ENCODE measurements at places on chromosomes 7 and 10.
A peak's percentile ranks its signal among the peaks of the same experiment; 100 is the strongest.

DNA sequence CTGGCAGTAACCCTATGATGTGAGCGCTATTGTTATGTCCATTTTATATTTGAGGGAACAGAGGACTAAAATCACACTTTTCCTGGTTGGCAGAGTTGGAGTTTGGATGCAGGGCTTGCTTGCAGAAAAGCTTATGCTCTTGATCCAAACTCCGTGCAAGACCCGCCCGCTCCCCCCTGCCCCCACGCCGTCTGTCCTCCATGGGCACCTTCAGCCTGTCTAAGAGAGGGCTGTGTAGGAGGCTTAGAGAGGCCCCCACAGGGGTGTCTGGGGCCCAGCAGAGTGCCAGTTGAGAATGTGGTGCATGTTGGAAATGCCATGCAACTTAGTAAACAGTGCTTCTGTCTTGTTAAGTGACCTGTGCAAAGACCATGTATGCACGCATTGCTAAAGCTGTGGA lies 170.5 kb upstream of the NPY start:
- DNase-seq = no peak

DNA sequence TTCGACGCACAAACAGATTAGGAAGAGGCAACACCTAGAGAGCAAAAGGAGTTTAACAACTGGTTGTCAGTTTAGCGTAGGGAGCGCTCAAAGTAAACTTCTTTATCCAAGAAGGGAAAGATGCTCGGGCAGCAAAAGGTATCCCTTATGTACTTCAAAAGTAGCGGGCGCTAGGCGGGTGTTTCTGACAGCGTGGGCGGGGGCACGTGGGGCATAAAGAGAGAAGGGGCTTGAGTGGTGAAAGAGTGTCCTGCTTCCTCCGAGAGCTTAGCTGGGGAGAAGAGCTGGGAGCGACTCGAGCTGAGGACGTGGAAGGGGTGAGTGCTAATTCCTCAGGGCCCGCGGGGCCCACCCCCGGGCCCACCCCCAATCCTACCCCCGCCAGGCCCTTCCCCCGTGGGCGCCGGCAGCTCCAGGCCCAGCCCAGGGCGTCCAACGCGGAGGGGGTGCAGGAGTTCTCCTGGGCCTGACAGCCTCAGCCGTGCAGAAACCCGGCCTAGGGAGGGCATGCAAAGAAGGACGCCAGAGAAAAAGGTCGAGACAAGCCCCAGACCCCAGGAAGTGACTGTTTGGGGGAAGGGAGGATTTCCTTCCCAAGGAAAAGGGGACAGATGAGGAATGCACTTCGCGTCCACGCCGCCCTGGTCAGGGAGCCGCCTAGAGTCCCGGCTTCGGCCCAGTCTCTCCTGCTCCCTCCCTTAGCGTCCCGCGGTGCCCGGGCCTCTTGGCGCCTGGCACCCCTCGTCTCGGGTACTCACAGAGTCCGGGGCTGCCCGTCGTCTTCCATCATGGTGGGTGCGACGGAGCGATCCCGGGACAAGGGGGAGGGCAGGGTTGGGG lies 868 bp downstream of the TIAL1 start:
- DNase-seq = peak; percentile 70

DNA sequence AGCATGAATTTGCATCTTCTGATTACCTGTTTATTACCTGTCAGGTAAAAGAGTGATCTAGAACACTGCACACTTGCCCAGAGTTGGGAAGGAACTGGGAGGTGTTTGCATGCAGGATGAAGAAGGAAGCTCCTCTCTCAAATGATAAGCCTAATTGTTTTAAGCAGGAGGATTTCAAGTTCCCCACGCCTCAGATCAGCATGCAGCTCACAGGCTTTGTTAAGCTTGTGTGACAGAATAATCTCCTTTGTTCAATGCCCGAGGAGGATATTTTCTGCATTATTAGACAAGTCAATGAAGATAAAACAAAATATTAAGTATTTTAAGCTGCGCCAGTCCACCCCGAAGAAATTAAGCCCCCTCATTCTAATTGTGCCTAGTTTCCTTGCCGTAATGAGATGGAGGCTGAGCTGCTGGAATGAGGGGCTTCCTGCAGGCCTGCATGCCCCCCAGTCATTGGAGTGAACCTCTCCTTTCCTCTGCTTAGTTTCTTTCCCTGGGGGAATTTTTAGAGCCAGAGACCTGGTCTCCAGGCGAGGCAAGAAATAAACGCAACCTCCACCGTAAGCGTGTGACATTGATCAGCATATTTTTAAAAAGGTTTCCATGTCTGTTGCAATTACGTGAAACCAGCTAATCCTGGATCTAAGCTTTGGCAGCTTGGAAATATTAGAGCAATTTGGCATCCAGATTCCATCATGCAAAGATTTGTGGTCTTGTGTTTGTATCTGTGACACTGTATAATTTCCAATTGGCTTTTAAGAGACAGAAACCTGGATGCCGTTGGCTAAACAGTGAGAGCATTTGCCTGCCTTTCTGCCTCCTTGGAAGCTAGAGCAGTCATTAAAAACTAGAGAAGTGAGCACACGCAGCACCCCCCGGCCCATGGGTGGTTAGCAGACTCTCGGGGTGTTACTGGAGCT lies 376.0 kb downstream of the GALNT17 start:
- DNase-seq = no peak

- DNase-seq = no peak
Measured at GRCh38 chr10:87578160-87578841, 73.6 kb downstream of the MINPP1 start.

GRCh38 chr7:2299131-2299829 lies 15.0 kb downstream of the SNX8 start:
- DNase-seq = no peak

GRCh38 chr7:126398851-126399529 lies 853.8 kb downstream of the GRM8 start:
- no peak for DNase-seq

- DNase-seq = no peak
Measured at GRCh38 chr7:114214466-114214865, 200.1 kb upstream of the FOXP2 start.

DNA sequence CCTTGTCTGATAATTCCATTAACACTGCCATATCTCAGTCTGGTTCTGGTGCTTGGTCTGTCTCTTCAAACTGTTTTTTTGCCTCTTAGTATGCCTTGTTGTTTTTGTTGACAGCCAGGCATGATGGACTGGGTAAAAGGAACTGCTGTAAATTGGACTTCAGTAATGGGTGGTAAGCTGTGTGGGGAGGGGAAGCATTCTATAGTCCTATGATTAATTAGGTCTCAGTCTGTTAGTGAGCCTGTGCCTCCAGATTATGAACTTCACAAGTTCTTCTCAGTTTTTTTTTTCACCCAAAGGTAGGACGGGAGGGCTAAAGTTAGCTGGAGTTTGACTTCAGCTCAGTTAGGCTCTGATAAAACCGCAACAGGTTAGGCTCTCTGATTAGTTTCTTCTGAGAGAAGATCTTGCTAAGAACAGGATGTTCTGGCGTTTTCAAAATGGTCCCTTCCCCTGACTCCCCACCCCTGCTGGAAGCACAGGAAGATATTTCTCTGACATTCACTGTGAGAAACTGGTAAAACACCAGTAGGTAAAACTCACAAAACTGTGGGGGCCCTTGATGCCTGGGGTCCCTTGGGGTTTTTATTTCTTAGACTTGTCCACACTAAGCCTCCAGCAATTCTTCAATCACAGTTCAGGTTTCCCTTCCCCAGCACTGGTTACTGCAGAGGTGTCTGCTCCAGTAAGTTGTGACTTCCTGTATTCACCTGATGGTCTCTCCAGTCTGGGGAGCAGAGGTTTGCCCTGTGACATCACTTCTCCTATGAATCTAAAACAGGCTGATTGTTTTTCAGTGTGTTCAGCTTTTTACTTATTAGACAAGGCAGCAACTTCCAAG lies 43.3 kb upstream of the CCDC71L start:
- no peak for DNase-seq

GRCh38 chr7:1934017-1934416 lies 263.9 kb downstream of the ELFN1 start:
- DNase-seq = no peak

GRCh38 chr7:158616050-158616449 lies 28.4 kb upstream of the PTPRN2 start:
- no peak for DNase-seq

- peak; percentile 90 for DNase-seq
Measured at GRCh38 chr7:30521532-30521931, 16.9 kb upstream of the GGCT start.

Measured in sigmoid colon (tissue), 7 donors.